ENCODE measurements at places on chromosomes 1 and 21. TPM values are rescaled to one million over a fixed set of nuclear protein-coding genes. Genes with fewer than 3 reads are reported as not detected.

CFHR2 gene
- polyA plus RNA-seq: not detected

ZNF670 gene
- polyA plus RNA-seq: 5.2 TPM

HAO2 gene
- 0.56 TPM for polyA plus RNA-seq

APOBEC4 gene
- polyA plus RNA-seq: not detected

TFF2 gene
- not detected for polyA plus RNA-seq

F5 gene
- 6.1 TPM for polyA plus RNA-seq

RSPO1 gene
- polyA plus RNA-seq: 0.29 TPM

WNT3A gene
- not detected for polyA plus RNA-seq

OR10J1 gene
- polyA plus RNA-seq: not detected

ERICH3 gene
- 13.5 TPM for polyA plus RNA-seq

DNA sequence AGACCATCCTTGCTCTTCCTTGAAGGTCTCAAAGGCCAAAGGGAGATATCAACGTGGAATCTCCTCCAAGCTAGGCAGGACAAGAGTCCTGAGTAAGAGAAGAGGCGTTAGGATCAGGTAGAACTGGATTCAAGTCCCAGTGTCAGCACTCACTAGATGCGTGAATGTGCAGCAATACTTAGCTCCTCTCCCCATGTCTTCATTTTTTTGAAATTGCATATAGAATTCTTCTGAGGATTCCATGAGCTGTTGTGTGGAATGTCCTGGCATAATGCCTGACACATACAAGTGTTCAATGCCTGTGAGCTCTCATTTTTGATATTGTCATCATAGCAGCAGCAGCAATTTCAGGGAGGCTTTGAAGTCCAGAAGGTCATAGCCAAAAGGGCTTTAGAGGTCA lies 333.2 kb downstream of the KCNH1 start:
- DNase-seq: no peak

GRCh38 chr21:14600569-14601297 lies 54.6 kb upstream of the SAMSN1 start:
- DNase-seq: no peak

DNA sequence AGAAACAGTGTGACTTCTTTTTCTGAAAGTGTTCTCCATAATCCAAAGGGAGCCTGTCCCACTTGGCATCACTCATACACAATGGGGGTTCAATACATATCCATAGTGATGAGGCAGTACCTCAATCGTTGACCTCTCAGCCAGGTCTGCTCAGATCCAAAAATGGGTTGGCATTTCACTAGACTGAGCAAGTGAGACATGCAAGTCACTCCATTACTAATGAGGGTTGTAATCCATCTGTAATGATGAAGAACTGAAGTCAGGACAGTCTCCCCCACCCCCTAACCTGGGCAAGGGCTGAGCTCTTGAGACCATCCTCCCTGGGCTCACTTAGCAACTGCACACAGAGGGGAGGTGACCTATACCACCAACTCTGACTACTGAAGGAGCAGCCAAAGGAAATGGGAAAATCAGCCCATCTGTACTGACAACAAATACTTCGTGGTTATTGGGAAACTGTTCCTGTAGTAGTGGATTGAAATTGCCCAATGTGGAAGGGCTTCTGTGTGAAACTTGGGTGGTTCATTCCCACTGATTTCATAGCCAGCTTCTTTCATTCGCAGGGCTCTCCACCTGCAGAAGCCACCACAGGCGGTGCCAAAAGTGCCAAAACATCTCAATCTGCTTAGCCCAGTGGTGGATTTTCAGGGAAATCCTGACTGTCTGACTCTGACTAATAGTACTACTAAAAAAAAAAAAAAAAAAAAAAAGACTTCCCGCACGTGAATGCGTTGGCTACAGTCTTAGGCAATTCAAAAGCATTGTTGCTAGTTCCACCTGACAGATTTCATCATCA lies 5.0 kb downstream of the NGF start:
- no peak for DNase-seq

DNA sequence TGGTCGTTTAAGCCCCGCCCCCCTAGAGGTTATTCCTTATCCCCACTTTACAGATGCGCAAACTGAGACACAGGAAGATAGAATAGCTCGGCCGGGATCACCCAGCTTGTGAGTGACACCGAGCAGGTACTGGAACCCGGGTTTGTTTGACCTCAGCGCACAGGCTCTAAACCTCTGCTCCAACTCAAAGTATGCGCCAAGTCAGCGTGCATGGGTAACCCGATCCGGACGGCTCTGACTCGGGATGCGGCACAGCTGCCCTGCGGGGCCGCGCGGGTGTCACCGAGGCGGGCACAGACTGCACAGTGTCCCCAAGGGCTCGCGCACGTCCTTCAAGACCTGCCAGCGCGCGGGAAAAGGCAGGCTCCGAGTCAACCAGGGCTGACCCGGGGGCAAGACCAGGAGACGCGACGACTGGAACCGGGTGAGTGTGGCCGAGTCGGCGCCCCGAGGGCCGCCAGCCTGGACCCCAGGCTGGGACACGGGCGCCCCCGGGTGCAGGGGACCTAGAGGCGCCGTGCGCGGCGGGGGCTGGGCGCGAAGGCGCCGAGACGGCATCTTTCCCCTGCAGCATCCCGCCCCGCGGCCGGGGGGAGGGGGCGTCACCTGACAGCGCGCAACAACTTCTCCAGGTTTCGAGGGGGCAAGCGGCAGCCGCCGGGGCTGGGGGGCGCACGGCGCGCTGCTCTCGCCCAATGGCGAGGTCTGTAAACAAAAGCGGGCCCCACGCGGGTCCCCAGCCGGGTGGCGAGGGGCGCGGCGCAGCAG lies 101.9 kb upstream of the SOD1 start:
- no peak for DNase-seq

- no peak for DNase-seq
Measured at GRCh38 chr1:12344596-12345349, 114.9 kb downstream of the VPS13D start.

DNA sequence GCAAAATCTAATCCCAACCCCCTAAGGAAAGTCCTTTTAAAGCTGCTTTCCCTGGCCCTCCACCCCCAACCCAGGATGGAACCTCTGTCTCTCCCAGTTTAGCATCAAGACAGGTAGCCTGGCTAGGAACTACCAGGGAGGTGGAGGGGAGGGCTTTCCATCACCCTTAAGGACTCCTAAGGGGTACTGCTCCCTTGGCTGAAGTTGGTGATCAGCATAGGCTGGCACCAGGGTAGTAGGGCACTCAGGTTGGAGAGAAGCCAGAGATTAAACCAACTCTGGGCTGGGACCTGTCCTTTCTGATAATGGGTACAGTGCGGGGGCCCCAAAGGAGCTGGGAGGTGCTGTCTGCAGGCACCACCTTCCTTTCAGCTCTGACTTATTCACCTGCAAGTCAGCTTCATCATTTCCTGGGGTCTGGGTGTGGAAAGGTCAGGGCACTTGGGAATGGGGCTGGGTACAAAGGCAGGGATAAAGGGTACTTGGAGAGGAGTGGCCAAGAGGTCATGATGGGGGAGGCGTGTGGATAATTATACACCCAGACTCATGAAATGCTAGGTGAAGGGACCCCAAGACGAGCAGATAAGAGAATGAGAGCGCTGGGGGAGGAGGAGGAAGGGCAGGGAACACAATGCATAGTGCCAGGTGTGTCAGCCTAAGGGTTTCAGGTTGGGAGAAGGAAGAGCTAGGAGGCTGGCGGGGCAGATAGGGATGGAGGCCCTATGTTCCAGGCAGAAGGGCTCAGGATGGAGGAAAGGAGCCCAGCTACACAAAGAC lies 1.2 kb downstream of the ARHGEF2 start:
- peak; percentile 52 for DNase-seq

DNA sequence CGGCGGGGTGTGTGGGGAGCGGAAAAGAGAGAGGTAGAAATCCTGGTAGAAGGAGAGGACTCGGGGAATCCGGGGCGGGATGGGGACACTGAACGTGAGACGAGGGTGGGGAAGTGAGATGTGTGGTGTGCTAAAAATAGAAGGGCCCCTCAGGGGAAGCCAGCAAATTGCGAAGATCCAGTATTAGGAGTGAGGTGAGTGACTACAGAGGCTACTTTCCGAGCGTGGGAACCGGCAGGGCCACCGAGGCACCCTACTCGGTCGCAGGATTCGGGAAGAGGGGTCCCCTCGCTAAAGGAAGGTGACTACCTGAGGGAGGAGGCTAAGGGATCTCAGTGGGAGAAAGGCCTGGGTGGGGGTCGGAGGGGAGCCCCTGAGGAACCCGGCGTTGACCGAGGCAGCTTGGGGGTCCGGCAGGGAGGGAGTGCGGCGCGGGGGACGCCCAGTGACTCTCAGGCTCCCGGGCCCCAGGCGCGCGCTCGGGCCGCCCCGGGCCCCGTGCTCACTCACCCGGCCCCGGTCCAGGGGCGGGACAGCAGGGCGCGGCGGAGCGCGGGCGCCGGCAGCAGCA lies 318 bp downstream of the ALDH4A1 start:
- peak; percentile 60 for DNase-seq

- no peak for DNase-seq
Measured at GRCh38 chr1:70966018-70966638, 81.5 kb downstream of the PTGER3 start.

GRCh38 chr1:180560200-180560867 lies 1.6 kb downstream of the OVAAL start:
- no peak for DNase-seq

- DNase-seq: no peak
Measured at GRCh38 chr21:44377922-44378645, 24.7 kb downstream of the TRPM2 start.

GRCh38 chr1:86068271-86068721 lies 88.3 kb downstream of the COL24A1 start:
- no peak for DNase-seq

DNA sequence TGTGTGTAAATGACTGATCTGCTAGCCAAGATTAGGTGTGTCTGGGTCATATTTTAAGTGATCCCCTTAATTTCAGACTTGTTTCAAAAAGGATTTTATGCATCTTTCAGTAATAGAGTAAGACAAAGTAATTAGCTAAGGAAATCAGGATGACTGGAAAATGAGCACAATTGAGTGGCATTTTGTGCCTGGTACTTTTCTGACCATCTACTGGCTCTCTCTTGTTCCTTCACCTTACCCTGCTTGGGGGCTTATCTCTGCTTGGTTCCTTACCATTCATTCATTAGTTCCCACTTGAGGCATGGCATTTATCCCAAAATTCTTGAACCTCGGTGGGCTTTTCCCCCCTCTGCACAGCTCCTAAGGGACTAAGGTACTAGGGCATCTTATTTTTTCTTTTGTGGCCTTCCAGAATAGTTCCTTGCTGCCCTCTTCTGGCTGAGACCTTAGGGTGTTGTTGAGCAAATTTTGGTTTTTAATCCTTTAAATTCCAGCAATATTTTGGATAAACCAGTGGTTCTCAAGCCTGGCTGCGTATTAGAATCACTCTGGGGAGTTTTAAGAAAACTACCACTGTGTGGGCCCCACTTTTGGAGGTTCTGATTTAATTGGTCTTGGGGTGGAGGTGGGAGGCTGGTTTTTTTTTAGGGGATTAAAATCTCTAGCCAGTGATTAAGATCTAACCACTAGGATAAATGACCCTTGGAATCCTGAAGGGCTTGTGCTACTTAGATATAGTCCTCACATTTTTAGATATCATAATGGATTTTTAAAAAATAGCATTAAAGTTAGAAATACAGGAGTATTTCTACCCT lies 50.8 kb downstream of the HS2ST1 start:
- DNase-seq: no peak

DNA sequence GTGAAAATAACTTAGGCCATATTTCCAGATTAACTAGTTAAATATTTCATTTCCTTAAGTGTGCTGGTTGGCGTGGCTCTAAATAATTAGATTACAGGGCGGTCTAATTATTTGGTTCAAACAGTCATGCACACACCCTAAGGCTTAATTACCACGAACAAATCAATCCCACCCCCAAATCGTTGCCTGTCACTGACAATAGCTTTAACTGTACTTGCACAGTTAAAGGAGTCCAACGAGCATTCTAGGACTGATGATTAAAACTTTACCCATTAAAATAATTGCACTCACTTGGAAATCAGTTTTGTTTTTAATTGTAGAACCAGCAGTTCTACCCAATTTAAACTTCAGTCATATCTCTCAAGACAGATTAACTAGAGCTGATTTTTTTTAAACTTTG lies 1.5 kb upstream of the POU2F1 start:
- peak; percentile 28 for DNase-seq

GRCh38 chr1:9759939-9760338 lies 63.8 kb downstream of the CLSTN1 start:
- DNase-seq: no peak

- DNase-seq: no peak
Measured at GRCh38 chr1:24388331-24388885, 25.2 kb downstream of the STPG1 start.

- DNase-seq: peak; percentile 14
Measured at GRCh38 chr1:213905344-213905743, 82.4 kb upstream of the PROX1 start.

GRCh38 chr1:160467576-160467975 lies 55.5 kb downstream of the SLAMF6 start:
- DNase-seq: no peak

- no peak for DNase-seq
Measured at GRCh38 chr1:76782809-76783208, 84.5 kb upstream of the ST6GALNAC5 start.

DNA sequence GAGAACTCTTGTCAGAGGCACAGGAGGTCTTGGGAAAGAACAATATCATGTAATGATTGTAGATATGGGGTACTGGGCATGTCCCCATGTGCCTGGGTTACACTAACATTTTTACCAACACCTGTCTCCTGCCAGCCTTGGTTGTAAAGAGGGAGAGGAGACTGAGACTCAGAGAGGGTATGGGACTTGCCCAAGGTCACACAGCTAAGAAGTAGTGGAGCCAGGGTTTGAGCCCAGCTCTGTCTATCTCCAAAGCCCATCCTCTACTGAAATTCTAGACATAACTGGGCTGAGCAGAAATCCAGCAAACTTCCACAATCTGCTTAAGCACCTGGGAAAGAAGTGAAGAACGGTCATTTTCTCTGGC lies 2.6 kb upstream of the THEMIS2 start:
- DNase-seq: no peak

DNA sequence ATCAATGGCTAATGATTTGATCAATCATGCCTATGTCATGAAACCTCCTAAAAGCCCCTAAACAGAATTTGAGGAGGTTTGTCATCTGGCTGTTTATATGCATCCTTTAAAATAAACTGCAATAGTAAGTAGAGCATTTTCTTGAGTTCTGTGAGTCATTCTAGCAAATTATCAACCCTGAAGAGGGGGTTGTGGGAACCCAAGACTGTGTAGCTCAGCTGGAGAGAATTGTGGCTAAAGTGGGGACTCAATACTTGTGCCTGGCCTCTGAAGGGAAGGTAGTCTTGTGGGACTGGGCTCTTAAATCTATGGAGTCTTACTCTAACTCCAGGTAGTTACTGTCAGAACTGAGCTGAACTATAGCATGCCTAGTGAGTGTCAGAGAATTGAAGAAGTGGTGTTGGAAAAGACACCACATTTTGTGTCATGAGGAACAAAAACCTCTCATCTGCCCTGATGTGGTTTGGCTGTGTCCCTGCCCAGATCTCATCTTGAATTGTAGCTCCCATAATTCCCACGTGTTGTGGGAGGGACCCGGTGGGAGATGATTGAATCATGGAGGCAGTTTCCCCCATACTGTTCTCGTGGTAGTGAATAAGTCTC lies 402.4 kb downstream of the USH2A start:
- no peak for DNase-seq

DNA sequence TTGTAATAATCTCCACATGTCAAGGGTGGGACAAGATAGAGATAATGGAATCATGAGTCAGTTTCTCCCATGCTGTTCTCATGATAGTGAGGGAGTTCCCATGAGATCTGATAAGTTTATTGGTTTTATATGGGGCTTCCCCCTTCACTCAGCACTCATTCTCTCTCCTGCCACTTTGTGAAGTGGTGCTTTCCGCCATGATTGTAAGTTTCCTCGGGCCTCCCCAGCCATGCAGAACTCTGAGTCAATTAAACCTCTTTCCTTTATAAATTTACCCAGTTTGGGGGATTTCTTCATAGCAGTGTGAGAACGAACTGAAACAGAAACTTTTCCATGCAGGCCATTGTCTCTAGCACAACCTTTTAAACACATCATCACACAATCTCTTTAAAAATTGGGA lies 221.5 kb upstream of the BRINP3 start:
- no peak for DNase-seq

Measured in spinal cord (tissue), 10 donors.